Ascending aorta (tissue), 2 donors: ENCODE measurements at places on chromosomes 12 and 14. TPM values are rescaled to one million over a fixed set of nuclear protein-coding genes. Genes with fewer than 3 reads are reported as not detected.

The SLC22A17 gene
- 89.7 TPM for total RNA-seq

The CYP46A1 gene
- total RNA-seq: not detected

The NYNRIN gene
- 23.1 TPM for total RNA-seq

The CRIP1 gene
- total RNA-seq: 106 TPM

The KCNMB4 gene
- 3.4 TPM for total RNA-seq

The ERP27 gene
- not detected for total RNA-seq

The KLRC2 gene
- total RNA-seq: not detected

The ACOT4 gene
- total RNA-seq: 1.9 TPM

The PTGES3 gene
- total RNA-seq: 62.2 TPM

The OAS3 gene
- 7.0 TPM for total RNA-seq

The LRTM2 gene
- not detected for total RNA-seq

The AQP2 gene
- not detected for total RNA-seq

The GARIN6 gene
- not detected for total RNA-seq

The NUAK1 gene
- total RNA-seq: 29.7 TPM

The APAF1 gene
- total RNA-seq: 15.5 TPM

The DUSP6 gene
- 370 TPM for total RNA-seq

The ZNF268 gene
- total RNA-seq: 38.5 TPM

The HRK gene
- not detected for total RNA-seq

The RILPL2 gene
- 7.2 TPM for total RNA-seq

The ANO4 gene
- total RNA-seq: 0.11 TPM

The OR4E2 gene
- total RNA-seq: not detected

The DHRS7 gene
- 34.8 TPM for total RNA-seq

The ERBB3 gene
- total RNA-seq: 3.2 TPM

The TAS2R10 gene
- total RNA-seq: not detected

The CABP1 gene
- 0.32 TPM for total RNA-seq

The BCL2L14 gene
- total RNA-seq: not detected

The HNF1A gene
- total RNA-seq: not detected

The ORMDL2 gene
- total RNA-seq: 13.8 TPM

The OTX2 gene
- total RNA-seq: not detected

The KRT78 gene
- not detected for total RNA-seq

The NXPH4 gene
- total RNA-seq: not detected

The FOXN4 gene
- total RNA-seq: not detected

The KLRC1 gene
- not detected for total RNA-seq

The KRT79 gene
- not detected for total RNA-seq

The CD163 gene
- total RNA-seq: 120 TPM

The CCDC177 gene
- total RNA-seq: not detected

The KRT7 gene
- 153 TPM for total RNA-seq

The ARMH4 gene
- 3.8 TPM for total RNA-seq

The SELPLG gene
- total RNA-seq: 2.6 TPM

The GALNT6 gene
- total RNA-seq: 67.2 TPM
